ENCODE measurements at places on chromosomes 11 and 22.

DNA sequence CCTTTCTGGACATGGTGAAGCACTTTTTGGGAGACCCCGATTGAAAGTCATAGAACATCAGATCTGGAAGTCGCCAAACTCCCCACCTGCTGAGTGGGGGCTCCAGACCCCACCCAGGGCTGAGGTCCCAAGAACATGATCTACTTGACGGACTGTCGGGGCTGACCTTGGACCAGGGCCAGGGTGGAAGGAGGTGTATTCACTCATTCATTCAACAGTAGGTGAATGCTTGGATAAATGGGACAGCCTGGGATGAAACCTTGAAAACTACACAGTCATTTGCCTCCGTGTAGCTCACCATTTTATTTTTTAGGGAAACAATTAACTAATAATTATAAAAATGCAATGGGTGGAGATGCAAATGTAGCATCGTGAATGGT is 629.0 kb downstream of the BRD1 start:
- no peak for DNase-seq

DNA sequence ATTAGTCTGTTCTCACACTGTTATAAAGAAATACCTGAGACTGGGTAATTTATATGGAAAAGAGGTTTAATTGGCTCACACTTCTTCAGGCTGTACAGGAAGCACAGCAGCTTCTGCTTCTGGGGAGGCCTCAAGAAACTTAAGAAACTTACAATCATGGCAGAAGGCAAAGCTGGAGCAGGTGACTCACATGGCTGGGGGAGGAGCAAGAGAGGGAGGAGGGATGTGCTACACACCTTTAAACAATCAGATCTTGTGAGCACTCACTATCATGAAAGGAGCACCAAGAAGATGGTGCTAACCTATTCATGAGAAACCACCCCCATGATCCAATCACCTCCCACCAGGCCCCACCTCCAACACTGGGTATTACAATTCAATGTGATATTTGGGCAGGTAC is 381.6 kb downstream of the ETS1 start:
- no peak for DNase-seq

- no peak for DNase-seq
Observed at GRCh38 chr11:103586756-103587155, 449.7 kb upstream of the DDI1 start.

- no peak for DNase-seq
Observed at GRCh38 chr11:75376175-75376574, 23.1 kb upstream of the RPS3 start.

DNA sequence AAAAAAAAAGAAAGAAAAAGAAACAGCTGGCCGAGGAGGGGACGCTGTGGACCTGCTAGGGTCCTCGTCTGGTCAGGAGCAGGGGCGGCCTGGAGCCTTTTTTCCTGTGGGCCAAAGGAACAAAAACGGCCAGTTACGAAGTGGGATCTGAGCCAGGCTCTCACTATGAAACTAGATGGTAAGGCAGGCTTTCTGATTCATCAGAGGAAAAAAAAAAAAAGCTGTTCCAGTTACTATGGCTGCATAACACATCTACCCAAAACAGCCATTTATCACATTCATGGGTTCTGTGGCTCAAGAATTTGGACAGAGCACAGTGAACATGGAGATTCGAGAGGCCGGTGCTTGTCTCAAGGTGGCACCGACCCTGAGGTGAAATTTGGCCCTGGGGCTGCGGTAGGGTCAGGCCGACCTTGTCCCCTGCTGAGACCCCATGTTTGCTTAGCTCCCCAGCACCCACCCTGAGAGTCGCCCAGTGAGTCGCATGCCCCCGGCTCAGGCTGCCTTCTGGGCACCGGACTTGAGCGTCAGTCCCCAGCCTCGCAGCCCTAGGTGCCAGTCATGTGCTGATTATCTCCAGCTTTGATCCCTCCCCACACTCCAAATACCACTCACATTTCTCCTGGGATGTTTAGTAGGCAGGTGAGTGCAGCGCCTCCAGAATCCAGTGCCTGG is 34.2 kb downstream of the MRGPRD start:
- no peak for DNase-seq
